ENCODE measurements at places on chromosomes 13 and 19. TPM values are rescaled to one million over a fixed set of nuclear protein-coding genes. Genes with fewer than 3 reads are reported as not detected.

DNA sequence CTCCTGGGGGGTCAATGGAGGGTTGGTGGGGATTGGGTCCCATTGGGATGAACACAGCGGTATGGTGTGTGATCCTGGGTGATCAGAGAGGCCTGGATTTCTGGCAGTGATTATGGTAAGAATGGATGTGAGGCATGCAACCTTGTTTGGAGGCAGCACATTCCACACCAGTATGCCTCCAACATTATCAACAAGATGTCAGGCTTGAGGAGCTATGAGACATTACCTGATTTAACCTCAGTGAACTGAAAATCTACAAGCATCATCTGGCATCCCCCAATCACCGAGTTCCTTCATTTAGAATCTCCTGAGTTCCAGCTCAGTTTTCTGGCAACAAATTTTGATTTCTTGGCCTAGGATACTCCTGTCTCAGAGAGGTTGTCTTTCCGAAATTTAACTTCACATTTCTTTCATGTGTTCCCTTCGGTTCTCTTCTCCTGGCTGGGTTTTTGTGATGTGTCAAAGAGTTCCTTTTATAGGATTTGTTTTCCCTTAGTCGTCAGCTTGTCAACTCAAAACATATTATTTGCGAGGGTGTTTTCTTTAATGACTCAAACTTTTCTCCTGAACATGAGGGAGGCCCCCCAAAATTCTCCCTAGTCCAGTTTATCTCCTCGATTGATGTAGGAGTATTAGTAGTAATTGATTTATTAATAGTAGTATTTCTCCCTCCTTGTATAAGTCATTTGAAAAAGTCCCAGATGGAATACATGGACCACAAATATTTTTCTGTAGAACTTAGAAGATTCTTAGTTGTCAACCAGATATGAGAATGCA, 56.0 kb upstream of the FLT1 start:
- H3K4me3 ChIP-seq = no peak overlapping the region
- no peak for DNase-seq
- H3K27ac ChIP-seq = no peak overlapping the region
- no peaks in the 10 kb centered on the region for H3K4me1 ChIP-seq
- no peaks in the 10 kb centered on the region for H3K27me3 ChIP-seq

DNA sequence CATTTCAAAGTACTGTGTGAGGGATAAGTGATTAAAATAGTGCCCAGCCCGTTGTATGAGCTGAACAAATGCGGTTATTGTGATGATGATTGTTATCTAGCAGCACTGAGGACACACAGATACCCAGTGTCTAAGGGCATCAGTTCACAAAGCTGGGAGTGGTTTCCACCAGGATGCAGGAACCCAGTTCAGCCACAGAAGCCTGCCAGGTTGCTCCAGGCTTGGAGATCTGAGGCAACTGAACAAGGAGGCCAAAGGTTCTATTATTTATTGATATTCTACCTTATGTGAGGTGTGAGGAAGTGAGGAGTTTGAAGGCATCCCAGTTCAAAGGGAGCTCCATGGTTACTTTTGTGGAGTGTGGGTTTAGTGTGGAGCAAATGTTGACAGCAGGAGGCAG, 13.2 kb downstream of the DIAPH3 start:
- no peak for DNase-seq
- no peaks in the 10 kb centered on the region for H3K27me3 ChIP-seq
- H3K27ac ChIP-seq = no peak overlapping the region
- peaks cover 32% of the 10 kb centered on the region for H3K4me1 ChIP-seq
- H3K4me3 ChIP-seq = no peak overlapping the region

DNA sequence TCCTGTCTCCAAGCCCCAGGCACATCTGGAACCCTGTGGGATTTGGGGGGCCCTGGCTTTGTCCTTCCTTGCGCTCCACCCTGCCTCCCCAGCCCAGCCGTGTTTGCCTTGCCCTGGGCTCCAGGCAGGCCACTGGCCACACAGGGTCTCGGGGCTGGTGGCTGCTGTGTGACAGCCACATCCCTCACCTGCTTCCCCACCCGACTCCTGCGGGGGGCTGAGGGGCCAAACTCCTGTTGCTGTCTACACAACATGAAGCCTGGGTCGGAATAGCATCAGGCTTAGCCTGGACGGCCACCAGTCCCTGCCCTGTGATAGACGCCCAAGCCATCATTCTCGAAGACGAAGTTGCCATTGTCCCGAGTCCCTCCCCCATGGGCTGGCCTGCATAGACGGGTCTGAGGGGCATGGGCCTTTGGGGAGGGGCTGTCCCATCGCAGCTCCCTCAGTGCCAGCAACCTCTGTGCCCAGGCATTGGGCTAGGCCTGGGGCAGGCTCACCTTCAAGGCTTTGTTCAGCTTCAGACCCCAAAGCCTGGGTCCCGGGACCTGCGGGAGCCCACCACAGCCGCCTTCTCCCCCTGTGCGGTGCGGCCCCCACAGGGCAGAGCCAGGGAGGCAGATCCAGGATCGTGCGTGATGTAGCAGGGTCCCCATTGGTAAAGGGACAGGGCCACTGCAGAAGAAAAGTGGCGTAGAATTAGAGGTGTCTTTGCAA, 15.5 kb upstream of the TEKTIP1 start:
- peaks cover 98% of the 10 kb centered on the region for H3K36me3 ChIP-seq
- no peak overlapping the region for H3K4me3 ChIP-seq
- H3K27me3 ChIP-seq = no peaks in the 10 kb centered on the region
- no peaks in the 10 kb centered on the region for H3K4me1 ChIP-seq

- no peak overlapping the region for H3K4me3 ChIP-seq
- no peaks in the 10 kb centered on the region for H3K36me3 ChIP-seq
- H3K27me3 ChIP-seq = 0 out of 2 replicates have a peak, but pooled peaks cover 2% of the 10 kb centered on the region
Observed at GRCh38 chr13:78940455-78941130, 281.6 kb upstream of the OBI1 start.

DNA sequence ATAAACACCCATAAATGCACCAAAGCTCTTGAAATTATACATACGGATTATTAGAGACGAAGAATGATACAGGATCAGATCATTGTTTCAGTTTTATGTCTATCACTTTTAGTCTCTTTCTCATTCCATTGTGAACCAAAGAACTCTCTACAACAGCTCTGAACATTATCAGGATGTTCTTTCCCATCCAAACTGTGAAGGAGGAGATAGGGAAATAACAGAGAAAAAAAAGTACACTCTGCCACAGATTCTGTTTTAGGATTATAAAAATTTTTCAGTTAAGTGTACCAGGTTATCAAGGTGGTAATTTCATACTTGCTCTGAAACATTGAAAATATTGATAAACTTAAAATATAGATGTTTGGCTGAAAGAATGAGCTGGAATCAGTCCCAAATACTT, 270.9 kb downstream of the MZT1 start:
- no peak for DNase-seq
- no peak overlapping the region for H3K27ac ChIP-seq
- no peaks in the 10 kb centered on the region for H3K27me3 ChIP-seq
- H3K4me3 ChIP-seq = no peak overlapping the region
- H3K36me3 ChIP-seq = no peaks in the 10 kb centered on the region

DNA sequence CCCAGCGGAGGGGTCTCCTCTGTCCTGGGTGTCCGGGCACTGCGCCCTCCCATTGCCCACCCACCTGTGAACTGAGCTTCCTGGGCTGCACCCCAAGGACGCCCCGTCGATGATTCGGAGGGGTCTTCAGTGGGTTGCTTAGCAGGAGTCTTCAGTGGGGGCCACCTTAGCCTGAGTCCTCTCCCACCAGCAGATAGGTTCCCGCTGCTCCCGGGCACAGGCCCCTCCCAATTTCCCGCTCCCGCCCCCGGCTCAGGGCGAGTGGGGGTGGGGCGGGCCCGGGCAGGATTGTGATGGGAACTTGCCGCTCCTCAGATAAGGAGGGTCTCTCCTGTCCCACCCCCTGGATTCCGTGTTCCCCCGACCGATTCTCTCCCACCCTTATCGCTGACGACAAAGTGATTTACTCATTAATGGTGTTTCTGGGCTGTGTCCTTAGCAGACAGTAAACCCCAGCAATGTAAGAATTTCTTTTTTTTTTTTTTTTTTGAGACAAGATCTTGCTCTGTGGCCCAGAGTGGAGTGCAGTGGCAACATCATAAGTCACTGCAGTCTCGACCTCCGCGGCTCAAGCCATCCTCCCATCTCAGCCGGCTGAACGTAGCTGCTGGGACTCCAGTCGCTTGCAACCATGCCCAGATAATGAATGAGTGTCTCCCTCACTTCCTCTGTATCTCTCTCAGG, 655 bp upstream of the S1PR5 start:
- DNase-seq = no peak
- H3K27me3 ChIP-seq = peaks cover 64% of the 10 kb centered on the region
- peaks cover 21% of the 10 kb centered on the region for H3K4me1 ChIP-seq

DNA sequence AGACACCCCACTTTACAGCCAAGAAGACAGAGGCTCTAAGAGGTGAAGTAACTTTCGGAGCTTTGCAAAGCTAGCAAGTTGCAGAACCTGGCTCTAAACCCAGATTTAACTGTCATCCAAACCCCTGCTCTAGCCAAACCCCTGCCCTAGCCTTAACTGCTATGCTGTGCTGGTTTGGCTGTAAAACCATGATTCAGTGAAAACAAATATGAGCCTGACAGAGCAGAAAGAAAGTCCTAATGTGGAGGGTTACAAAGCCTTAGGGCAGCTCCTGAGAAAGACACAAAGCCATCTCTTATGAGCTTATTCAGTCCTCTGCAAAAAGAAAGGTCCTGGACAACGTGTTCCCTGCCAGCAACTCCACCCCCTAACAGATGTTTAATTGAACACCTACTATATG, 172.8 kb downstream of the KATNAL1 start:
- no peak overlapping the region for H3K27ac ChIP-seq
- no peak overlapping the region for H3K4me3 ChIP-seq
- peaks cover 30% of the 10 kb centered on the region for H3K4me1 ChIP-seq
- H3K36me3 ChIP-seq = no peaks in the 10 kb centered on the region
- DNase-seq = no peak

- no peaks in the 10 kb centered on the region for H3K36me3 ChIP-seq
- H3K27me3 ChIP-seq = no peaks in the 10 kb centered on the region
- no peak overlapping the region for H3K4me3 ChIP-seq
- H3K27ac ChIP-seq = no peak overlapping the region
- H3K4me1 ChIP-seq = peaks cover 16% of the 10 kb centered on the region
- DNase-seq = no peak
Observed at GRCh38 chr19:42123765-42124164, 8.5 kb downstream of the POU2F2 start.

- peaks cover 36% of the 10 kb centered on the region for H3K4me1 ChIP-seq
- H3K36me3 ChIP-seq = no peaks in the 10 kb centered on the region
- no peak overlapping the region for H3K27ac ChIP-seq
- no peaks in the 10 kb centered on the region for H3K27me3 ChIP-seq
Observed at GRCh38 chr13:29857085-29857484, 6.7 kb upstream of the UBL3 start.

The RNF17 gene
- total RNA-seq = not detected

The CGB3 gene
- total RNA-seq = not detected

The ACP5 gene
- total RNA-seq = not detected
